ENCODE measurements at places on chromosomes 5 and 9. TPM values are rescaled to one million over a fixed set of nuclear protein-coding genes. Genes with fewer than 3 reads are reported as not detected.

GRCh38 chr9:37990404-37991015 is 78.5 kb downstream of the SHB start:
- DNase-seq: no peak

GRCh38 chr9:89505048-89505447 is 7.1 kb upstream of the SEMA4D start:
- DNase-seq: no peak

DNA sequence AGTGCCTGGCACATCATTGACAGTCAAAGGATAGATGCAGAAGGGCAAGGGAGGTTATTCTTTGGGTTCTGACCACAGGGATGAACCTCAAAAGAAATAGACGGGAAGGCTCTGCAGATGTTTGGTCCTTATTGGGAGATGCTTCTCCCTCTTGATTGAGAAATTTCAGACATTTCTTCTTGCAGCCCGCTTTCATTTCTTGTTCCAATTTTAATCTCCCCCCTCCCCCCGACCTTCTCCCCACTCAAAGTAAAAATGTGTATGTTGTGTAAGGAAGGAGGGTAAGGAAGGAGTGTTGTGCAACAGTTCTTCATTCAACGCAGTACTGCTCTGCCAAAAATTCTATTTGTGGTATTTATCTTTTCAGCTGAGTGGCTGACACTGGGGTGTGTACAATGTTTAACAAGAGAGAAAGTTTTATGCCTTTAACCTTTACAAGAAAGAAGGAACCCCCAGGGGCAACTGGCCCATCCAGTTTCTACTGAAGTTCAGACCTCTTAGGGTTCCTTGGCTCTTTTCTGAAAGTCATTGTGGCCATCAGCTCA is 46.3 kb upstream of the TNFSF15 start:
- DNase-seq: peak; percentile 33

- DNase-seq: peak; percentile 58
These were observed 25.2 kb downstream of the SLC28A3 start for GRCh38 chr9:84315278-84315877.

- DNase-seq: no peak
These were observed 510.4 kb downstream of the CCDC171 start for GRCh38 chr9:16063241-16063591.

RAI14 gene
- total RNA-seq: 28.8 TPM

DNA sequence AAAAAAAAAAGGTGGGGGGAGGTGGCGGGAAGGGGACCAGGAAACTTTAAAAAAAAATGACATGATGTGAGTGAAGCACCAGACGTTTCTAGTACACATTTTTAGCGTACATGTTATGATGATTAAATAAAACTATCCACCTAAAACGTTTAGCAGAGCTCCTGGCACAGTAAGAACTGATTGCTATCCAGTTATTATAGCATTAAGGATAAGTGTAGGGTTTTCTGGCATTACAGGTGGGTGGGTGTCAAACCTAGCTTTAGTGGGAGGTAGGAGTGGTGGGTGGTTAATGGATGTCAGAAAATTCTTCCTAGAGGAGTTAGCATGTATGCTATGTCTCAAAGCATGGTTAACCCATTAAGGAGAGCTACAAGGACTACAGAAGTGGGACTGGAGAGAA is 2329.5 kb downstream of the MAT2B start:
- DNase-seq: no peak

PAEP gene
- total RNA-seq: not detected

GRCh38 chr5:107476783-107477182 is 194.0 kb downstream of the EFNA5 start:
- DNase-seq: peak; percentile 72

- DNase-seq: no peak
These were observed 271.8 kb downstream of the FANCC start for GRCh38 chr9:95045751-95046150.

INSL6 gene
- not detected for total RNA-seq

GRCh38 chr5:85278193-85278592 is 893.5 kb upstream of the EDIL3 start:
- DNase-seq: peak; percentile 51

DNA sequence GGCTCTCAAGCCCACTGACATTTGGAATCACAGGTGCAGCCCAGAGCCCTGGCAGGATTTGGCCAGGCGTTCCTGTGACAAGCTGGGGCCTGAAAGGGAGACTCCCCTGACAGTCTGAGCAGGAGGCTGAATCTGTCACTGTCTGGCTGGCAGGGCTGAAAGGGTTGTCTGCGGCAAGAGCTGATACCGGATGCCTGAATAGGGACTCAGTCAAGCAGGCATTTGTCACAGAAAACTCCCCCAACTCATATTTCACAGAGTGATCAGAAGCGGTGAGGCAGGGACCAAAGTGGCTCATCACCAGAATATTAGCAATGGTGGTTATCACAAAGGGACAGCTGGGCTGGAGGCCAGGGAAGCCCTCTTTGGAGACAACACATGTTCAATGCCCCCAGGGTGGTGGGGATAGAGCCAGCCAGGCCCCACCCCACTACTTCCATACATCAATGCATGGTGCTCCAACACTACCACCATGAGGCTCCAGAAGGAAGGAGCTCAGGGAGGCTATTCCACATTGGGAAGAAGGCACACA is 295.5 kb downstream of the DTWD2 start:
- no peak for DNase-seq

IL17B gene
- total RNA-seq: not detected

ITGA2 gene
- 35.0 TPM for total RNA-seq

ESM1 gene
- total RNA-seq: not detected

DNA sequence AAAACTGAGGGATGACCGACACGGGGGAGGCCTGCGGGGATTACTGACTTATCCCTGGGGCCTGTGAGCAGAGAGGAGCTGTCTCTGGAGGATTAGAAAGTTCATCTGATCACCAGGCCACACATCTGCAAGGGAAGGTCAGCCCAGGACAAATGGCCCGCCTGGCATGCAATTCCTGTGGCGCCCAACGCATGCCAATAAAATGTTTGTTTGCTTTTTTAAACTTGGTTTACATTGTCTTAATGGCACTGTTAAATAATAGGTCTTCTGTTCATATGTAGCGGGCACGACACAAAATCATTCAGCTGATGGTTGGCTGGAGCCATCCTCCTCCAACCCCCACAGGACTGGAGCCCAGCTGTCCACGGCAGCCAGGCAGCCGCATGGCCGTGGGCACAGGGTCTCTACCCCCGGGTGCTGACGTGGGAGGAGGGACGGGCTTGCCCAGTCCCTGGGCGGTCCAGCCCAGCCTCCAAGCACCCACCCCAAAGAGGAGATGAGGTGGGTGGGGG is 41.0 kb upstream of the SLC12A7 start:
- DNase-seq: no peak

GRCh38 chr9:111805830-111806241 is 11.1 kb upstream of the SHOC1 start:
- peak; percentile 100 for DNase-seq

MPDZ gene
- total RNA-seq: 14.0 TPM

DNA sequence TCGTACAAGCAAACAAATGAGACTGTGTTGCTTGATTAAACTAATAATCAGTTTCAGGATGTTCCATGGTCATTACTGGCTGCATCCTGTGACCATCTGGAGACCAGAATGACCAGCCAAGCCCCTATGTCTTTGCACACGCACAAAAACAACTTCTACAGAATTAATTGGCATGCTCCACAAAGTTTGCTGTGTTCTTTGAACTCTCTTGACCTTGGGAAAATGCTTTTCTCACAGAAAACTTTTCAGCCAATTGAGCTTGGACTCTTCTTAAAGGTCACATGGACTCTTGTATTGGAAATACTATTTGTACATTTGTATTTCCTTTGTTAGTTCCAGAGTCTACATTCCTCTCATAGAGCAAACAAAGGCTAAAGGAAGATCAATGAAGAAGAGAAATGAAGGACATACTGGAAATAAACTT is 147.8 kb downstream of the ARRDC3 start:
- DNase-seq: no peak

SPAG8 gene
- total RNA-seq: 0.26 TPM

- DNase-seq: peak; percentile 68
These were observed 6.9 kb downstream of the ARPC5L start for GRCh38 chr9:124868511-124869465.

DNA sequence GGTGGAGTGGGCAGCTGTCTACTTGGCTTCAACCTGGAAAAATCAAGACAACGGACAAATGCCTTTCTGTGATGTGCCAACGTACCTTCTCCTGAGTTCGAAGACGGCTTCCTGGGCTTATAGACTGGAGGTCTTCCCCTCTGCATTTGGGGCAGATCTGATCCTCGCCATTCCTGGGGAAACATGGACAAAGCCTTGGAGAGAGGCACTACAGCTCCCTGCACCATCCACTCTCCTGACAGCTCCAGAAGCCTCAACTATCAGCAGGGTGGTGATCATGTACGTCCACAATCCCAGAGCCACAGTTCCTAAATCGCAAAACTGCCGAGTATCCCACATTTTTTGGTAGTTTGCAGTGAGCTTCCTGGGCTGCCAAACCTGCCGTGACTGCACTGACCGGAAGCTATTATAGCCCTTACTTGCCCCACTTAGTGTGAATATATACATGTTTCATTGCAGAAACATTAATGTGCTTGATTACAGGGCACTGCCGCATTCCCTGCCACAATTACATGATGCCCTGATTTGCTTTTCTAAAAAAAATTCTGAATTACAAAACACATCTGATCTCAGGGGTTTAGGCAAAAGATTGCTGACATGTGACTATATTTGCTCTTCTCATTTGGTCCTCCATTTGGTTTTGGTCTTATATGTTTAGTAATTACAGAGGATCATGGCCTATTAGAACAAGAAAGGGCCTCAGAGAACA is 2.8 kb downstream of the TRAF1 start:
- DNase-seq: no peak

DNA sequence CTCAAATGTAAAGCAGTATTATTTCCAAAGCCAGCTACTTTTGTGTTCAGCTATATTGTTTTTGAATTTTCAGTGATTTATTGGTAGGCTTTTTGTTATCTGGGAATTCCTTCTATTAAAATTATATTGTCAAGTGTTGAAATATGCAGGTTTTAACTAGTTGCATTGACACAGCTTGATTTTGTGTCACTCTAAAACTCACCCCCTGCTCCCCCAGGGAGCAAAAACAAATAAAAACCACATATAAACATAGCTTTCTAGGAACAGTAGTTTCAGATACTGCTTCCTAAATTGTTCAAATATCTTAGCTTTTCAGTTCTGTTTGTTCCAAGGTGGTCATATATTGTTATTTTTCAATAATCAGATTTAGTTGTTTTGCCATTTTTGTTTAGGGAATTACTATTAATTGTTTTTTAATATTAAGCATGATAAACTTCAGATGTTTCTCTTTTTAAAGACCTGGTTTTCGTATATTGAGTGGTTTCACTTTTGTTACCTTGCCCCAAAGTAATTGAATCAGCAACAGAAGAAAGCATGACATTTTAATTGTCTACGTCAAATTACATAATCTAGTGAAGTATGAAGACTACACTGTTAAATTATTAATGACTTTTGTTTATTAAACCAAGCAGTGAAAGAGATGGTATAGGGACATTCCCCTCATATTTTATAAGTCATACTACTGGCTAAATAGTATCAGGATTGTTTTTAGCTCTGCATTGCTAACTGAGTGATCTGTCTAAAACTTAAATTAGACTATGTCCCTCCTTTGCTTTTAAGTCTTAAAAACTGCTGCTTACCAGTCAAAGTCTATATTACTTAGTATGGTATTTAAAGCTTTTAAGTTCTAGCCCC is 43.4 kb downstream of the ERBIN start:
- DNase-seq: no peak

DNA sequence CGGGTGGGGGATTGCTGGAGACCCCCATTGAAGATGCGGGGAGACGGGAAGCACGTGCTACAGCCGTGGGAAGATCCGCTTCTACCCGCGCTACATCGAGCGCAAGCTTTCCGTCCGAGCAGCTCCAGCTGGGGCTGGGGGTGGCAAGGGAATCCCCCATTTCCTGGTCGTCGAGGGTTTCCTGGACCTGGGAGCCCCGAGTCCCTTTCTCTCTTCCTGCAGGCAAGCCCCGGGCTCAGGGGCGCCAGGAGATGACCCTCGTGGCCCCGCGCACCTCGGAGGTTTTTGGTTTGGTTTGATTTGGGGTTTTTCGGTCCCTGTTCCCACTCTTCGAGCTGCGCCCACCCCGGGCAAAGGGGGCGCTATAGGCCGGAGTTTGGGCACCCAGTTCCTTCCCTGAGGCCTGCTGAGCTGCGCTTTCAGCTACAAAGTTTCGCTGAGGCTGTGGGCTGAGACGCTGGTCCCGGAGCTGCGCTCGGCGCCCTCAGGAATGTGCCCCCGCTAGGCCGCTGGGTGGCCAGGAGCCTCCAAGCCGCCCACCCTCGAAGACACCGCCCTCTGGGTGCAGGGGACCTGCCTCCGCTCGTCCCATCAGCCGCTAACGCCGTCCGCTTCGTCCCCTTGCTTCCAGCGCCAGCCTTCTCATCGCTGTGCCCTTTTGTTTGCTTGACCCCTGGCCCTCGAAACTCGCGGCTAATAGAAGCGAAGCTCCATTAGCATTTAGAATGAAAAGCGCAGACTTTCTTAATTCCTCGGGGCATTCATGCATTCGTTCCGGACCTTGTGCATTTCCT is 2.9 kb downstream of the NR4A3 start:
- DNase-seq: no peak

GRCh38 chr5:31530541-31531265 is 1.2 kb downstream of the DROSHA start:
- DNase-seq: peak; percentile 7

- no peak for DNase-seq
These were observed 668 bp downstream of the GLIS3 start for GRCh38 chr9:4299005-4299795.

- DNase-seq: no peak
These were observed 155.1 kb upstream of the WWC1 start for GRCh38 chr5:168136340-168136739.

GRCh38 chr5:126445502-126446174 is 22.4 kb downstream of the GRAMD2B start:
- DNase-seq: peak; percentile 93

GRCh38 chr5:172868924-172869591 is 35.0 kb downstream of the ERGIC1 start:
- peak; percentile 80 for DNase-seq

DNA sequence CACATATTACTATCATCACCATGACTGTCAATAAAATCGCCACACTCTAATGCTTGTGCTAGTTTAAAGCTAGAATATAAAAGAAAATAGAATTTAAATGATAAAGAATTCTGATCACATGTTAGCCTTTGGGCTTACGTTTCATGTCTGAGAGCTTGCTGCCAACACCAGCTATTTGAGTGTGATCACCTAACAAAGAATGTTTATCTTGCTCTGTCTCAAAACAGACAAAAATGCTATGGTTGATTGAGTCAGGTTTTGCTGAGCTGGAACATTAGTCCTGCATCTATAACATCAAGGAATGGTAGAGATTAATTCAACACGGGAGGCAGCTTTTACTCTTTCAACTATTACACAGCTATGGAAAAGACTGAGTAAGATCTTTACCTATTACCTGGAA is 50.7 kb downstream of the MSX2 start:
- no peak for DNase-seq

- DNase-seq: no peak
These were observed 126.3 kb downstream of the C5orf15 start for GRCh38 chr5:133841831-133842750.

CACNA1B gene
- total RNA-seq: not detected
